Naive thymus-derived CD4-positive, alpha-beta T cell (primary cell): ENCODE measurements at places on chromosomes 13 and 19.

- DNase-seq, result no peak
Measured at GRCh38 chr19:41478875-41479756, 36.2 kb downstream of the ERICH4 start.

DNA sequence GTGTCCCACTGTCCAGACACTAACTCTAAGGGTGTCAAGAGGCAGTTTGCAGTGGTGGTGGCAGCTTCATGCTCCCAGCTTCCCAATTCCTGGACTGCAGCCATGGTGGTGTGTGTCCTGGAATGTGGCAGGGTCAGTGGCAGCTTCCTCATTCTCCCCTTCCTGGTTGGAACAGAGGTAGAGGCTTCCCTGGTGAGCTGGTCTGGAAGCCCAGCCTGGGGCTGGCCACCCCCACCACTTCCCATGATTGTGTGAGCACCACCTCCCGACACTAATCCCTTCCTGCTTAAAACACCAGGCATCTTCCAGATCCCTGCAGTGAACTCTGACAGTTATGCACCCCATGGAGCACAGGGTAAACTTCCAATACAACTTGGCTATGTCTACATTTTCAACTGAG is 134.9 kb downstream of the RAP2A start:
- DNase-seq, result no peak

- DNase-seq, result no peak
Measured at GRCh38 chr19:47510516-47511127, 4.2 kb downstream of the NAPA start.

DNA sequence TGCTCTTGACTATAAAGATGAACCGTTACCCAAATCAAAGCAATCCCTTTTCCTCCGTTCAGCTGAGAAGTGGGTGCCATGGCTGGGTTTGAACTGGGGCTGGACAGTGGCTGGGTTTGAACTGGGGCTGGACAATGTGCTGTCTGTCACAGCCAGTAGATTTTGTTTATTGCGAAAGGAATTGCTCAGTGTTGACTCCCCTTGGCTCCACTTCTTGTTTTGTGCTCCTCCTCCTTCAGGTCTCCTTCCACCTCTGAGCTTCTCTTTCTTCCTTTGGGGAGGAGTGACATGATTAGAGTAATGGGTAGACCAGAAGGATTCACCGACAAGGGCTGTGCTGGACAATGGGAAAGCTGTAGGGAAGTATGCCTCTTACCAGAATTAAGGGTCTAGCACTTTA is 19.4 kb upstream of the MBNL2 start:
- DNase-seq, result no peak

GRCh38 chr19:53826876-53827275 is 2.8 kb upstream of the NLRP12 start:
- DNase-seq, result no peak

DNA sequence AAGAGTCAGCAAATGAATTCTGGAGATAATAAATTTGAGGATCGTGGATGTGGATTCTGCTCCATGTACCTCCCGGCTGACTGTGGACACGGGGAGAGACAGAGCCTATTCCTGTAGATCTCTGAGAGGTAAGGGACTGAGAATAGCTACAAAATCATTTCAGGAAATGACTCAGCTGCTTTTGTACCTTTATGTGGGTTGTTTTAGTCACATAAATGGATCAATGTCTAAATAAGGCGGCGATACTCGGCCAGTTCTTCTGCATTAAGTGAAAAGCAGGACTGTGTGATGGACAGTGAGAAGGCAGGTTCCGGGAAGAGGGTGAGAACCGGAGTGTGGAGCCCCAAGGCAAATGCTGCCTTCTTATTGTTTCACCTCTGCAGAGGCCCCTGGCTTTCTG is 128.1 kb downstream of the EFNB2 start:
- no peak for DNase-seq

- DNase-seq, result no peak
Measured at GRCh38 chr13:97549201-97549600, 115.2 kb downstream of the RAP2A start.

DNA sequence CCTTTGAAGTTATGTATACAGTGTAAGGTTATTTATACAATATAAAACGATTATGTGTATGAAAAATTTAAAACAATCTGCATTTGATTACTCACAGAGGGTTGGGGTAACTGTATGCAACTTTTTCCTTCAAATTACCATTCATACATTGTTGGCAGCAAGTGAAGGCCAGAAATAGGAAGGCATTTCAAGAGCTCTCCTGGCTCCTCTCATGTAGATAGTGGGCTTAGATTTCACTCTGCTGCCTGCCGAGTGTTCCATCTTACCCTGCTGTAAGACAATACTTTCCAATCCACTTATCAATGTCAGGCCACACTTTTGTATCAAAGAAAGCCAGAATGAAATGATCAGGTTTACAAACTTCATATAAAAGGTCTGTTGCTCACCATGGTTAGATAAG is 245.2 kb downstream of the DNAJC15 start:
- no peak for DNase-seq

- DNase-seq, result no peak
Measured at GRCh38 chr13:20709782-20710181, 6.3 kb downstream of the IL17D start.

- no peak for DNase-seq
Measured at GRCh38 chr19:13841086-13841961, 35.6 kb upstream of the NANOS3 start.

GRCh38 chr19:5850743-5851293 is 431 bp downstream of the FUT3 start:
- DNase-seq, result no peak

GRCh38 chr19:53112286-53112685 is 9.1 kb upstream of the ZNF160 start:
- no peak for DNase-seq

DNA sequence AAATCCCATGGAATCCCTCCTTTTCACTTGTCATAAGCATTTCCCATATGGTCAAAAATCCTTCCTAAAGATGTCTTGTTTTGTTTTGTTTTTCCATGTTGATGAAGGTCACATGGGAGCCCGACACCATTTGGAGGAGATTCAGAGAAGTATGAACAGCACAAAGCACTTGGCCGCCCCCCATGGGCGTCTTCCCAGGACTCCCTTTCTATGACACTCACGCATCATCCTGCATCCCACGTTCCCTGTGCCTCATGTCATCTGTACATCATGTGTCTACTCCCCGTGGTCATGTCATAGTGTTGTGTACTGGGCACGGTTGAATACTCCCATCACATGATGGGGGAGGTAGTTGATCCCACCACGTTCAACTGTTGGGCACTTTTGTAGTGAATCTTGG is 2.0 kb downstream of the ZSCAN1 start:
- DNase-seq, result no peak

- no peak for DNase-seq
Measured at GRCh38 chr13:48231933-48232332, 1.1 kb upstream of the ITM2B start.

DNA sequence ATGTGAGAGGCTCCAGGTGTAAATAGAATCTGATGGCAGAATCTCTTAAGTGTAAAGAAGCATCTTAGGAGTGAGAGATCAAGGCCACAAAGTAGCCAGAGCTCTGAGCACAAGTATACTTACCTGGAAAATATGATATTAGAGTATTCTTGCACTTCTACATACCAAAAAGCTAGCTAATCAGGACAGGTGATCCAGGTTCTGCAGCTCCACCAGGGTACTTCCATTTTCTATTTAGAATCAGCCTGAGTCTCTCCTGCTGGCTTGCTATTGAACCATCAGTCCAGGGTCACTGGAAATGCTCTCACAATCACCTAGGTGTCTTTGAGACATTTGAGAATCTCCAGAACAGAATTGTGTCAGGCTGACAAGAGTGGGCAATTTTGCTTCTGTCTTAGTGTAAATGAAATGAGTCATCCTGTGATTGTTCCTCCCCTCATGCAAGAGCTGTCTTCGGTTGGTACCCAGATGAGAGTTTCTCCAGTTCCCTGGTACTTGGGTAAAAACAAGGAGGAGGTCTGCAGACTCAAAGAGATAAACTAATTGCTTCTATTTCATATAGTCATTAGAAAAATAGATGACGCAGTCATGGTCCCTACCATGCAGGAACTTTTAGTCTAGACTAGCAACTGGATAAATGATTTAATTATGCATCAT is 14.6 kb downstream of the ZNF254 start:
- no peak for DNase-seq

GRCh38 chr13:109986851-109987250 is 200.5 kb upstream of the IRS2 start:
- no peak for DNase-seq

DNA sequence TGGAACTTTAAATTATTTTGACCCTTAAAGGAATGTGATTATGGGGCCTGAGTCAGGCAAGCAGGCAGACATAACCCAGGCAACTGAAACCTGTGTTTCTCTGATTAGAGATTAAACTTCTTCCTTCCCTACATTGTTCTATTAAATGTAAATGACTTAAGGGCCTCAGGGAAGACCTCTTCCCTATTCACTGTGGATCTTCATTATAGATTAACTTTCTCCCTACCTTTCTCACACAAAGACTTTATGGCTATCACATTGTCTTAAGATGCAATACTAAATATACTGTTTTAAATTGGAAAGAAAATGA is 8.8 kb upstream of the METTL21C start:
- no peak for DNase-seq

DNA sequence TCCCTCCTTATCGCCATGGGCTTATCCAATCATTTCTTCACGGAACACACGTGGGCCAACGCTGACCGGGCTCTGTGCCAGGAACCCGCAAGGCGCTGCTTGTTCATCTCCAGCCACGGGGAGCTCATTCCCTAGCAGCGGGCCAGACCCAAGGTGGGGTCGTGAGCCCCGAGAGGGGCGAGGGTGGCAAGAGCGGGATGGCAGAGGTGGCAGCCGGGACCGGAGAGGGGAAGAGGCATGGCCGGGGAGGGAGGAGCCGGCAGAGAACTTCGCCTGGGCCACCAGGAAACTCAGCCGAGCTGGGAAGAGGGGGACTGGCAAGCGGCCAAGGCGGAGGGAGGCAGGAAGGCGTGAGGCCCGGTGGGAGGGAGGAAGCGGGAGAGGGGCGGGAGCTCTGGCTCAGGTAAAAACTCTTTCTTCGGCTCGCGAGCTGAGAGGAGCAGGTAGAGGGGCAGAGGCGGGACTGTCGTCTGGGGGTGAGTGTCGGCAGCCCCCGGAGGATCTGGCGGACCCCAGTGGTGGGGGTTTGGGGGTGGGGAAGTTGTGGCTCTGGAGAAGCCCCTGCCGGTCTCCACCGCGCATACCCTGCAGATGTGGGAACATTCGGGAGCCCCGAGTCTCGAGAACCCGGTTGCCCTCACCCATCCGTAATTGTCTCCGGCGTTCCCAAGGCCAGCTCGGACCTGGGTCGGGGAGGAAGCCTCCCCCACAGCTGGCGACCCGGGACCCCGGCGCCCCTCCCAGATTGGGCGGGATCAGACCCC is at the start of gene B3GNT3:
Gene B3GNT3 (plus strand): TSS at position 408 of the 764 bp plus-strand sequence. CDS start 12,670 bp downstream, outside the sequence.
- peak; percentile 22 for DNase-seq

GRCh38 chr19:2511570-2511969 is 35.6 kb downstream of the GADD45B start:
- no peak for DNase-seq

DNA sequence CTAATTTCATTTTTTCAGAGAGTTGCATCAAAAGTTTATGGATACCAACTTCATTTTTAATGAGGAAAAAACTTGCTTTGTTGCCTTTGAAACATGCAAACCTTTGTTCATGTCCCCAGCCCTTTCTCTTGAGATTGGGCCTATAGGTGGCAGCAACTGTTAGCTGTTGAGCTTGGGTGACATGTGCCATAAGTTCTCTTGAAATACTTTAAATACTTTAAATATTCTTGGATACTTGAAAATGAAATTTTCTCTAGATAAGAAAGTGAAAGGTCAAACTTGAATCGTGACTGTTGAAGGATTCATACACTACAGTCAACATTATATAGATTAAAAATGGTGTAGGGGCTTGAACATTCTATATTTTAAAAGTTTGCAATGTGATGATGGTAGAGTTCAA is 294.9 kb downstream of the NDFIP2 start:
- DNase-seq, result no peak

DNA sequence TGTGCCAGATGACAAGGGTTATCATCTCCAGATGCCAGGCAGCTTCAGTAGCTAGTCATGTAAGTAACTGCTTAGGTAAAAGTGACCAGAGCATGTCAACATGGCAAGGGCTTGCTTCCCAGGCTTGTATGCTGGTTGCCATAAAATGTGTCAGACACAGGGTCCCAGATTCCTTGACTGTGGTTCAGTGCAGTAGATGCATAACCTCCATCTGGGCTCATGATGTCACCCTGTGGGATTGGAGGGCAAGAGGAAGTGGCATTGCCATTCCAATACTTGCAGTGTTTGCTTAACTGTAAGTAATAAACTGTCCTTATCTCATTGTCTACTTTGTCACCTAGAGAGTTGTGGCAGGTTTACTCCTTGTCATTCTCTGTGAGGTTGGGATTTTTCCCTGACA is 226.8 kb downstream of the PCDH17 start:
- no peak for DNase-seq

DNA sequence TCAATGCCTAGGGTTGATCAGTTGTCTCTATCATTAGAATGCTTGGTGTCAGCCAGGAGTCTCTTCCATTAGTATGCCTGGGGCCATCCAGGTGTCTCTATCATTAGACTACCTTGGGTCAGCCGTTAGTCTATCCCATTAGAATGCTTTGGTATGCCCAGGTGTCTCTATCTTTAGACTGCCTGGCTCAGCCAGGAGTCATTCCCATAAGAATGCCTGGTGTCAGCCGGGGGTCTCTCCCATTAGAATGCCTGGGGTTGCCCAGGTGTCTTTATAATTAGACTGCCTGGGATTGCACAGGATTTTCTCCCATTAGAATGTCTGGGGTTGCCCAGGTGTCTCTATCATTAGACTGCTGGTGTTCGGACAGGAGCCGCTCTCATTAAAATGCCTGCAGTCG is 1442.9 kb downstream of the UQCRFS1 start:
- no peak for DNase-seq

- no peak for DNase-seq
Measured at GRCh38 chr13:98595134-98595533, 18.2 kb upstream of the STK24 start.

GRCh38 chr13:34405410-34406181 is 536.5 kb upstream of the NBEA start:
- DNase-seq, result no peak

- no peak for DNase-seq
Measured at GRCh38 chr13:111789011-111789410, 277.9 kb upstream of the SOX1 start.

GRCh38 chr13:50910485-50910805 is 854 bp downstream of the RNASEH2B start:
- no peak for DNase-seq

GRCh38 chr19:10027158-10027997 is 14.1 kb downstream of the RDH8 start:
- peak; percentile 62 for DNase-seq

DNA sequence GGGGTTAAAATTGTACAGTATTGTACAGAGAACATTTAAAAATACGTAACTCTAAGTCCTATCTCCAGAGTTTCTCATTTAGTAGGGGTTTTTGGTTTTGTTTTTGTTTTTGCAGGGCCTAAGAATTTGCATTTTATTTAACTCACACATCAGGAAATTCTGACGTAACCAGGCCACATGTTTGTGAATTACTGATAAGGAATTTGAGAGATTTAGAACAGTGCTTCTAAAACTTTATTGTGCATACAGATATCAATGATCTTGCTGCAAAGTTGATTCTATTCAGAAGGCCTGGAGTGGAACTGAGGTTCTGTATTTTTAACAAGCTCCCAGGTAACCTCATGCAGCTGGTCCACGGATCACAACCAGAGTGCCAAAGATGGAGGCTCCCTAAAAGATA is 49.3 kb downstream of the LIG4 start:
- no peak for DNase-seq
